C1 segment of cervical spinal cord (tissue), 14 donors: ENCODE measurements at places on chromosomes 3 and 15.
A peak's percentile ranks its signal among the peaks of the same experiment; 100 is the strongest.

- DNase-seq: peak; percentile 25
Observed at GRCh38 chr15:63611177-63611576, 14.0 kb downstream of the FBXL22 start.

DNA sequence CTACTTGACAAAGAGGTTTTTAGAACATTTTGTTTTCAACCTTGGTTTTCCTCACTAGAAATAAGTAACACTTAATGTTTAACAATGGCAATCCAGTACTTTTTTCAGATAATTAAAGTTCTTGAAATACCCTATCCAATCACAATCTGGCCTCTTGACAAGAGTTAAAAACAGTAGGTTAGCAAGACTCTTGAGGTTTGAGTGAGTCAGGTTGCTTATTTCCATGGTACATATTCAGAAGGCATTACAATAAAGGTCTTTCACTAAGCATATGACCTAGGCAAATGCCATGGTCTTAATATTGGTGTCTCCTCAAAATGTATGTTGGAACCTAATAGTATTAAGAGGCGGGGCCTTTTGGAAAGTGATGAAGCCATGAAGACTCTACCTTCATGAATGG lies 5.6 kb downstream of the SUCNR1 start:
- DNase-seq: no peak

GRCh38 chr3:23159929-23160328 lies 43.2 kb upstream of the UBE2E2 start:
- DNase-seq: no peak

DNA sequence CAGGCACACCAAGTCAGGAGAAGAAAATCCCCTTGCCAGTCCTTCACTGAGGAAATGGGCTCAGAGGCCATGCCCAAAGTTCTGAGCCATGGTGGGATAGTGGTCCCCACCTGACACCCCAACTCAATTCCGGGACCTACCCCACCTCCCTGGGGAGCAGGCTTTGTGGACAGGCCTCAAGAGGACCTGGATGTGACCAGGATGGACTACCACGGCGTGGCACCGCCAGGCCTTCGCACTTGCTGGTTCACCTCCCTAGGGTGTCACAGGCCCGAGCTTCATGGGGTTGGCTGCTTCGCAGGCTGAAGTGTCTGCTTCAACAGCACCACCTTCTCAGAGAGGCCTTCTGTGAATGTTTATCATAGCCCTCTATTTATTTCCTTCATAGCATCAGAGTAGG lies 31.7 kb downstream of the POC1A start:
- no peak for DNase-seq

- no peak for DNase-seq
Observed at GRCh38 chr3:143855183-143855582, 6.9 kb upstream of the SLC9A9 start.

DNA sequence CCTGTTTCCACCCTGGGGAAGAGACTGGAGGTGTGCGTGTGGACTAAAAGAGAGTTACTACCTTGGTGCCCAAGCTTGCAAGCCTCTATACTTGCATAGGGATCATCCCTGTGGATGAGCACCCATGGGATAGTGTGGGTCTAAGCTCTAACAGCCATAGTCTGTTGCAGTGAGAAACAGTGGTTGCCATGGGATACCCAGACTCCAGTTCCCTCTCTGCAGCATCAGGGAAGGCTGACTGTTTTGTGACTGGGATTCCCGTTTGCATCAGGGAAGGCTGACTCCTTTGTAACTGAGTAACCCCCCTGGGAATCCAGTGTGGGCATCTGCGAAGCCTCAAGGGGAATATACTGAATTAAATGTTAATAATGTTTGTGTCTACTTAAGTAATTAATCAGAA lies 196.1 kb downstream of the ZNF621 start:
- no peak for DNase-seq

GRCh38 chr3:102536456-102536855 lies 101.6 kb downstream of the ZPLD1 start:
- peak; percentile 0 for DNase-seq
